Activated CD8-positive, alpha-beta T cell treated with anti-CD3 and anti-CD28 coated beads for 36 hours (primary cell): ENCODE measurements at places on chromosomes 11 and 22. TPM values are rescaled to one million over a fixed set of nuclear protein-coding genes. Genes with fewer than 3 reads are reported as not detected.

The NXPE4 gene
- total RNA-seq, result not detected

The ATG2A gene
- total RNA-seq, result 17.1 TPM

The TMEM225 gene
- total RNA-seq, result not detected

The RAPSN gene
- total RNA-seq, result 0.36 TPM

The OR1S2 gene
- total RNA-seq, result not detected

The TMA7B gene
- 2.3 TPM for total RNA-seq

The RAD9A gene
- 30.6 TPM for total RNA-seq

The SLCO2B1 gene
- total RNA-seq, result not detected

GRCh38 chr11:57290288-57290687 is 34.5 kb downstream of the TNKS1BP1 start:
- peaks cover 5% of the 10 kb centered on the region for H3K27me3 ChIP-seq
- no peak overlapping the region for H3K4me3 ChIP-seq
- no peak for DNase-seq
- H3K4me1 ChIP-seq, result no peaks in the 10 kb centered on the region
- H3K27ac ChIP-seq, result no peak overlapping the region

GRCh38 chr11:80505771-80506170 is 1064.9 kb upstream of the TENM4 start:
- no peaks in the 10 kb centered on the region for H3K36me3 ChIP-seq
- H3K27me3 ChIP-seq, result no peaks in the 10 kb centered on the region
- no peak for DNase-seq
- H3K27ac ChIP-seq, result no peak overlapping the region

- no peak overlapping the region for H3K4me3 ChIP-seq
- peaks cover 27% of the 10 kb centered on the region for H3K27me3 ChIP-seq
- H3K36me3 ChIP-seq, result no peaks in the 10 kb centered on the region
- no peaks in the 10 kb centered on the region for H3K4me1 ChIP-seq
- H3K27ac ChIP-seq, result no peak overlapping the region
Measured at GRCh38 chr22:36606114-36606513, 77.1 kb upstream of the EIF3D start.

DNA sequence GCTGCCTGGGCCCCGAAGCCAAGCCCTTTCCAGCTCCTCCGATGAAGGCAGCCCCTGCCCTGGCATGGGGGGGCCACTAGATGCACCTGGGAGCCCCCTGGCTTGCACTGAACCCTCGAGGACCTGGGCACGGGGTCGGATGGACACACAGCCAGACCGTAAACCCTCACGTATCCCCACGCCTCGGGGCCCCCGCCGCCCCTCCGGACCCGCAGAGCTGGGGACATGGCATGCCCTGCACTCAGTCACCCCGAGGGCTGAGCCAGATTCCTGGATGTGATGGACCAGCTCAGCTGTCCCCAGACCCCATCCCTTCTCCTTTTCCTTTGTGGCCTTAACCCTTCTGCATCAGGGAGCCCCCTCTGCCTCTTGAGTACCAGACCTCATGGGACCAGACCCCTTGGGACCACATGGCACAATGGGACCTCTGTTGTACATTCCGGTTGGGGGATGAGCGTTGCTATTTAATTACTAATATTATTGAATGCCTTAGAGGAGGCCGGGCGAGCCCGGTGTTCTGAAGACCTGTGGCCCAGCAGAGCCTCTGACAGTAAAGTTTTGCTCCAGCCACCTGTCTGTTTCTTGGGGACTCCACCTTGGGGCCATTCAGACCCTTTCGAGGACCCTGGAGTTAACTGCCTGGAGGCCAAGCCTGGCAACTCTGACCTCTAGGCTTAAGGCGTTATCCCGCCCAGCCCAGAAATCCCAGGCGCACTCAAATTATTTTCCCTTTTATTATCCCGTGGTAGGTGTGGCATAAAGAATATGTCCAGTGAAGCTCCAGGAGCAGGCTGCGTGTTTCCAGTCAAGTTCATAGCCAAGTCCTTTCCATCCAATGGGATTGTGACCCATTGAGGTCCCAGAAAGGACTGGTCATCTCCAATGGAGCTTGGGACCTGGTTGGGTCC is 3.0 kb downstream of the RASL10A start:
- H3K4me3 ChIP-seq, result no peak overlapping the region
- DNase-seq, result no peak
- H3K27me3 ChIP-seq, result peaks cover 45% of the 10 kb centered on the region
- no peak overlapping the region for H3K27ac ChIP-seq
- H3K4me1 ChIP-seq, result peaks cover 41% of the 10 kb centered on the region
- no peaks in the 10 kb centered on the region for H3K36me3 ChIP-seq

- no peaks in the 10 kb centered on the region for H3K27me3 ChIP-seq
- no peaks in the 10 kb centered on the region for H3K36me3 ChIP-seq
- H3K4me1 ChIP-seq, result no peaks in the 10 kb centered on the region
- no peak for DNase-seq
- H3K4me3 ChIP-seq, result no peak overlapping the region
Measured at GRCh38 chr11:83235825-83236224, 42.3 kb downstream of the ANKRD42 start.

GRCh38 chr22:35335936-35336781 is 36.5 kb downstream of the TOM1 start:
- peaks cover 10% of the 10 kb centered on the region for H3K4me1 ChIP-seq
- H3K27me3 ChIP-seq, result no peaks in the 10 kb centered on the region

GRCh38 chr22:41832553-41833368 is at the start of gene SREBF2:
Gene SREBF2 (plus strand): TSS chr22:41833105. CDS start chr22:41833271, 166 bp downstream.
- H3K4me1 ChIP-seq, result peaks cover 47% of the 10 kb centered on the region
- DNase-seq, result peak; percentile 100
- peaks cover 56% of the 10 kb centered on the region for H3K36me3 ChIP-seq
- no peaks in the 10 kb centered on the region for H3K27me3 ChIP-seq
- peak within 1 kb of the TSS; percentile 100 for H3K27ac ChIP-seq

GRCh38 chr11:118240999-118241763 is 11.0 kb downstream of the MPZL3 start:
- H3K36me3 ChIP-seq, result peaks cover 67% of the 10 kb centered on the region
- peaks cover 78% of the 10 kb centered on the region for H3K4me1 ChIP-seq
- H3K27ac ChIP-seq, result peak overlapping the region; percentile 97
- peak; percentile 85 for DNase-seq

DNA sequence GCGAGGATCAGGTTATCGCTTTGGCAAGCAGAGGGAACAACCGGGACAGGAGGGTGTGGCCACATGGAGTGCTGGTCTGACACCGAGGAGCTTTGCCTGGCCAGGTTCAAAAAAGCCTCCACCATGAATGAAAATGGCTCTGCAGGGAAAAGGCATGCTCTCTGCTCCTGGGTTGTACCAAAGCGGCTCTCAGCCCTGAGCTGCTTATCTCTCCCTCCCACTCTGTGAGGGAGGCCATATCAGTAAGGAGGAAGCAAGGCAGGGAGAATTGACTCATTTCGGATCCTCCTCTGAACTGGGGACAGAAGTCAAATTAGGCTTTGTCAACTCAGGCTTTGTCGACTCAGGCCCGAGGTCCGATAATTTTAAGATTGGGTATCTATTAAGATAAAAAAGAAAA is 82.9 kb upstream of the CRTAM start:
- no peak overlapping the region for H3K27ac ChIP-seq
- H3K4me3 ChIP-seq, result no peak overlapping the region
- no peaks in the 10 kb centered on the region for H3K27me3 ChIP-seq

DNA sequence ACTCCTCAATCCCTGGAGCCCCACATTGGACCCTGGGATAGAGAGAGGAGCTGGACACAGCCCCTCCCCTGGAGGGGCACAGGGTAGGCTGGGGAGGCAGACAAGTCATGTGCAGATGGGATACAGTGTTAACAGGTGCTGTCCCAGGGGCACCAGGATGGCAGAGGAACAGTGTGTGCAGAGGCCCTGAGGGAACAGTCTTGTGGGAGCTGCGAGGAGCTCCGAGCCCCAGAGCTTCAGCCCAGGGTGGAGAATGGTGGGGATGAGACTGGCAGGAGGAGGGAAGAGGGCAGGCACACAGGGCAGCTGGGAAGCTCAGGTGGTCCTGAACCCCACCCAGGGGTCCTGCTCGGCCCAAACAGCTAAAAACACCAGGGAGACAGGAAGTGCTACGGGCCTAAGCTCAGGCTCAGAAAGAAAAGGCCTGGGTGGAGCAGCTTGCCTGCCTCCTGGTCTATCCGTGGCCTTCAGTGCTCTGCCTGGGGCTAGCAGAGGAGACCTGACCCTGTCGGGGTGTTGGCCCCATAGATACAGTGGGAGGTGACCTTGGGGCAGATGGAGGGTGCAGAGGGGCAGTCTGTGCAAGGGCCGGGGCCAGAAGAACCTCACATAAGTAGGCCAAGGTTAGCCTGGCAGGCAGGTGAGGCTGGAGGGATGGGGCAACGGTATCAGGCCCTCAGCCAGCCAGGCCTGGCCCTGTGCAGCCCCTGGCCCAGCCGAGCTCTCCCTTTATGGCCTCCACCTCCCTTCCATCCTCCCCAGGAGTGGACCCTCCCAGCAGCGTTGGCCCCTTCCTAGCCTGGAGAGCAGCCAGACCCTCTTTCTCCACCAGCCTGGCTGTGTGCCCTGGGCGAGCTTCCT is 15.4 kb downstream of the CAPN5 start:
- H3K36me3 ChIP-seq, result no peaks in the 10 kb centered on the region
- peak overlapping the region; percentile 77 for H3K4me3 ChIP-seq
- no peaks in the 10 kb centered on the region for H3K27me3 ChIP-seq
- H3K4me1 ChIP-seq, result peaks cover 19% of the 10 kb centered on the region
- no peak for DNase-seq
- peak overlapping the region; percentile 94 for H3K27ac ChIP-seq

DNA sequence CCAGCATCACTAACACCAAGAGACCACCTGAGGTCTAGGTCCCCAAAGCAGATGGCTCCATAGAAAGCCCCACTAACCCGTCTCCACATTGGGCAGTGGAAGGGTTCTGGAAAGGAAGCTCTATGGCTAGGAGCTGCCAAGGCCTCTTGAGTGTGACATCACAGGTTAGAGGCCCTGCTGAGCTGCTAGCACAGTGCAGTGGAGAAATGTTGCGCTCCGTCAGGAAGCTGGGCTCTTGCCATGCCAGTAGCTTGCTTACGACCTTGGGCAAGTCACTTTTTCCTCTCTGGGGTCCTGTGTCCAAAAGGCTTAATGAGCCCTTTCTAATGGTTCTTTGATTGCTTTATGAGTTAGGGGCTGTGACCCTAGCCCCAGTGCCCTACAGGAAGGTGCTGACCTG is 10.6 kb downstream of the PIK3IP1 start:
- peaks cover 94% of the 10 kb centered on the region for H3K4me1 ChIP-seq
- H3K4me3 ChIP-seq, result no peak overlapping the region
- H3K27me3 ChIP-seq, result no peaks in the 10 kb centered on the region
- no peak for DNase-seq

DNA sequence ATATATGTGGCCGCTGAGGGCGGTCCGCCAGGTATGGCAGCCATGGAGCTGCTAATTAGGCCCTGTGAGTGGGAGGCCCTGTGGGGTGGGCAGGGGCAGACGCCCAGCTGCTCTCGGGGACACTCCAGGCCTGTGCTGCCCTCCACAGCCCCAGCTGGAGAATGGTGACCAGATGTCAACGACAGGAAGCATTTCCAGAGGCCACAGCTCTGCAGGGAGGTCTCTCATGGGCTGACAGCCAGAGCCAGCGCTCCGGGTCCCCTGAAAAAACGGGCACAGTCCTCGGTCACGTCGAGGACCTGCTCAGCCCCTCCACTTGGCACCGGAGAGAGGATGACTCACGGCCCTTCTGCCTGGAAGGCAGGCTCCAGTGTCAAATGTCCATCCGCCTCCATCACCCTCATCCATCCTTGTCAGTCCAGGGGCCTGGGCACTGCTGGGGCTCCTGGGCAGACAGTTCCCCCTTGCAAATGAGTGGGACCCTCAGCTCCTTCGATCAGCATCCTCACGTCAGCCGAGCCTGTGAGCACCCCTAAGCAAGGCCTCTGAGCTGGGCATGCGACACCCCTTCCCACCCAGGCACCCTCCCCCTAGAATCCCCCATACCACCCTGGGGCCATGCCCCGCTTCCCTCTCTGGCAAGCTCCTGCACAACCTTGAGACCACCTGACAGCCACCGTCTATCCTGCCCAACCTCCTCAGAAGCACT is 1.9 kb downstream of the BID start:
- H3K4me1 ChIP-seq, result peaks cover 68% of the 10 kb centered on the region
- peak overlapping the region; percentile 77 for H3K4me3 ChIP-seq
- H3K27me3 ChIP-seq, result peaks cover 1% of the 10 kb centered on the region
- H3K36me3 ChIP-seq, result peaks cover 2% of the 10 kb centered on the region
- H3K27ac ChIP-seq, result no peak overlapping the region

- H3K4me3 ChIP-seq, result no peak overlapping the region
- no peak overlapping the region for H3K27ac ChIP-seq
- no peaks in the 10 kb centered on the region for H3K27me3 ChIP-seq
- no peaks in the 10 kb centered on the region for H3K4me1 ChIP-seq
- H3K36me3 ChIP-seq, result no peaks in the 10 kb centered on the region
- no peak for DNase-seq
Measured at GRCh38 chr22:23401111-23401909, 178.8 kb downstream of the IGLL1 start.

DNA sequence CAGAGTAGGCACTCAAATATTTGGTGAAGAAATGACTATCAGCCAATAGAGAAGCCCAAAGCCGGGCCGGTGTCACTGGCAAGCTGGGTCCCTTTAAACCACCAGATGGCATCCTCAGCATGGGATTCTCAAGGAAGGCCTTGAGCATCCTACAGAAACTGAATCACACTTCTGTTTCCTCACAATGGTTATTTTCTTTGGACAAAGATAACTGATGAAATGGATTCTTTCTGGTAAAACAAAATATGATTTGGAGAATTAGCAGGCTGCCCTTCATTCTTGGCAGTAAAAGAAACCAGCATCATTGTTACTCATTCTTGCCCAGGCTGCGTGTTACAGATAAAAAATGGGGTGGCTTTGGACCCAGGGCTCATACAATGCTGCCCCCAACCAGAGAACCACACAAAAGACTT is 30.3 kb upstream of the ASPHD2 start:
- no peak overlapping the region for H3K4me3 ChIP-seq
- peaks cover 8% of the 10 kb centered on the region for H3K27me3 ChIP-seq
- peak; percentile 77 for DNase-seq
- H3K36me3 ChIP-seq, result no peaks in the 10 kb centered on the region

- no peak overlapping the region for H3K27ac ChIP-seq
- no peak overlapping the region for H3K4me3 ChIP-seq
- H3K27me3 ChIP-seq, result peaks cover 11% of the 10 kb centered on the region
- H3K36me3 ChIP-seq, result no peaks in the 10 kb centered on the region
- no peak for DNase-seq
- H3K4me1 ChIP-seq, result no peaks in the 10 kb centered on the region
Measured at GRCh38 chr22:36587289-36588154, 58.6 kb upstream of the EIF3D start.

GRCh38 chr11:69291459-69292110 is 2.4 kb upstream of the MYEOV start:
- no peak overlapping the region for H3K4me3 ChIP-seq
- H3K27me3 ChIP-seq, result peaks cover 1% of the 10 kb centered on the region
- DNase-seq, result no peak
- H3K36me3 ChIP-seq, result no peaks in the 10 kb centered on the region
- H3K4me1 ChIP-seq, result peaks cover 18% of the 10 kb centered on the region

GRCh38 chr11:74769055-74769707 is 20.5 kb downstream of the RNF169 start:
- peak overlapping the region; percentile 2 for H3K27ac ChIP-seq
- DNase-seq, result no peak
- no peaks in the 10 kb centered on the region for H3K27me3 ChIP-seq
- H3K36me3 ChIP-seq, result peaks cover 3% of the 10 kb centered on the region
- peaks cover 31% of the 10 kb centered on the region for H3K4me1 ChIP-seq

GRCh38 chr11:76339221-76339620 is 41.7 kb downstream of the THAP12 start:
- H3K27ac ChIP-seq, result no peak overlapping the region
- no peak for DNase-seq
- no peak overlapping the region for H3K4me3 ChIP-seq
- H3K27me3 ChIP-seq, result no peaks in the 10 kb centered on the region
- peaks cover 8% of the 10 kb centered on the region for H3K4me1 ChIP-seq

GRCh38 chr22:43186272-43187170 is at the start of gene TTLL12:
Gene TTLL12 (minus strand): TSS chr22:43187134. CDS start chr22:43187069, 65 bp downstream.
- H3K27me3 ChIP-seq, result no peaks in the 10 kb centered on the region
- peak within 1 kb of the TSS; percentile 94 for H3K27ac ChIP-seq
- DNase-seq, result peak; percentile 49
- peaks cover 17% of the 10 kb centered on the region for H3K36me3 ChIP-seq
- H3K4me1 ChIP-seq, result peaks cover 17% of the 10 kb centered on the region
